CD4-positive, alpha-beta T cell treated with Interleukin-17A for 4 hours (primary cell): ENCODE measurements at places on chromosomes 11 and 22.

GRCh38 chr22:24417901-24418641 lies 9.3 kb upstream of the ADORA2A start:
- DNase-seq, result no peak

DNA sequence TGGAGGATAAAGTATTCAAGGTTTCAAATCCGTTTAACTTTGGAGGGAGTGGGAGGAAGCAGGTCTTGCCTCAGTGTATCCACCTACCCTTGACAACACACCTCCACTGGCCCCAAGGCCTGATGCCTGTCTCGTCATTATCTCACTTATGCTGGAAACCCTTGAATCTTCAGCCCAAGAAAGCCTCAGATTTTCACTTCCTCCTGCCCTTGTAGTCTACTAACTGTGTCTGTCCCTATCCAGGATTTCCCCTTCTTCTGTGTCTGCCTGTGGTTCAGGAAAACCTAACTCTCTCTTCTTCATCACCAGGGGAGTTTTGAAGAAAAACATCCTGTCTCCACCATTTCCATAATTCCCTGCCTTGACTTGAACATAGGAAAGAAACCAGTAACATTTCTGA lies 56.1 kb downstream of the SYT9 start:
- DNase-seq, result no peak

- DNase-seq, result no peak
These were observed 74.9 kb downstream of the DYNC2H1 start for GRCh38 chr11:103183981-103184611.

GRCh38 chr11:128310676-128311445 lies 276.5 kb downstream of the ETS1 start:
- peak; percentile 45 for DNase-seq

DNA sequence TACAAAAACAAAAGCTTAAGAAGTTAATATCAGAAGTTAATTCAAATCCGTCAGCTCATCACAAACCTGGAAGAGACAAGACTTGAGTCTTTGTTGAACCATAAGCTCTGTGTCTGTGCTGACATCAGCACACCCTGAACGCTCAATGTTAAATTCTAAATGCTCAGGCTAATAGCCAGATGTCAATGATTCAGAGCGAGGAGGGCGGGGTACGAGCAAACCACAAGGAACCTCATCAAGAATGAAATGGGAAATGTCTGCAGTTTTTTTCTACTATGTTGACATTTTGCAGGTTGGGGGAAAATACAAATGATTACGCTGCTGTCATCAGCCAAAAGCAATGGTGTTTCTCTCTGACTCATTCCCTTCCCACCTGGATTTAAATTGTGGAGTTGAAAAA lies 1057.2 kb downstream of the NTM start:
- no peak for DNase-seq

DNA sequence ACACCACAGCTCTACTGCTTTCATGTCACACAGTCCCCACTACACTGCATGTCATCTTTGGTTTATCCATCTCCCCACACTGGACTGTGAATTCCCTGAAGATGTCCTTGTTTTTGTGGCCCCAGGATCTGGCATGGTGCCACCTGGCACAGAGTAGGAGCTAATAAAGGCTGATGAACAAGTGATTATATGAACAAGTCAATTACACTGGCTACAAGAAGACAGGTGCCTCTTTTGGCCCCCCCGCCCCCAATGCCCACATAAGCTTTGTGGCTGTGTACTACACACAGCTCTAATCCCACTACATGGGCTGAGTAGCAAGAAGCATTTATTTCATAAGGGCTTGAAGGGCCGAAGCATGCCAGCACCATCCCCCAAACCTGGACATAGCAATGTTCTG lies 24.7 kb downstream of the PLEKHA7 start:
- DNase-seq, result no peak

- DNase-seq, result no peak
These were observed 96.5 kb downstream of the ARHGAP8 start for GRCh38 chr22:44848791-44849420.

- no peak for DNase-seq
These were observed 2.6 kb upstream of the CARD18 start for GRCh38 chr11:105142167-105142566.

GRCh38 chr11:33525789-33526188 lies 174.8 kb downstream of the C11orf91 start:
- DNase-seq, result no peak

GRCh38 chr22:20547029-20547428 lies 39.6 kb downstream of the MED15 start:
- DNase-seq, result no peak

- peak; percentile 89 for DNase-seq
These were observed 18.4 kb downstream of the BCL9L start for GRCh38 chr11:118907051-118908042.

DNA sequence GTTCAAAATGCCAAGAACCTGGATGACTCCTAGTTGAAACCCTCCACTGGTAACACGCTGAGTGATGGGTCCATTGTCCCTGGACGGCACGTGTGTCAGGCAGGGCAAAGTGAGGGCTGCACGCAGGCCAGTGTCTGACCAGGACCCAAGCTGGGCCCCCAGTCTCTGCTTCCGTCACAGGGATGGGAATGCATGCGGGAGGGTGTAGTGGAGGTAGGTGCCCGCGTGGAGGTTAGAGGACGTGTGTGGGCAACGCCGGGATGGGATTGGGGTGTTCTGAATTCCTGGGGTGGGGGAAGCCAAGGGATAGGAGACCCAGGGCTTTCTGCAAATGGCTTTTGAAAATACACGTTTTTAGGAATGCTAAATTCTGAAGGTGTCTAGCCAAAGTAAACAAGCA lies 943.3 kb downstream of the BRD1 start:
- DNase-seq, result no peak

GRCh38 chr11:95816037-95816436 lies 25.7 kb downstream of the CEP57 start:
- no peak for DNase-seq

GRCh38 chr11:11456866-11457265 lies 103.8 kb upstream of the CSNK2A3 start:
- no peak for DNase-seq

DNA sequence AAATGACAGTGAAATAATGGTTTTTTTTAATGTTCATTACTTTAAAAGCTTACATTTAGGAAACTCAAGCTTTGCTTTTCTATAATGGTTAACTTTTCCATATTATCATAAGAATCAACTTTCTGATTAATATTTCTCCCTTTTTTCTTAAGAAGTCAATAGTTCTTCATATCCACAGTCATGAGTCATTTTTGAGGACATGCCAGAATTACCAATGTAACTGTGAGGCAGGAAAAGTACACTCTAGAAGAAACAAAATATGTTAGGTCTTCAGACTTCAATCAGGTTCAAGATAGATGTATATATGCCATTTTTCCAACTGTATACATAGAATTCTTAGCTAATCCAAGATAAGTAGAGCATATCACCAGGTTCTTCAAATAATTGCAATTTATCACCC lies 10.9 kb downstream of the MS4A6A start:
- DNase-seq, result no peak

GRCh38 chr11:71527576-71528210 lies 626 bp downstream of the KRTAP5-7 start:
- DNase-seq, result no peak

DNA sequence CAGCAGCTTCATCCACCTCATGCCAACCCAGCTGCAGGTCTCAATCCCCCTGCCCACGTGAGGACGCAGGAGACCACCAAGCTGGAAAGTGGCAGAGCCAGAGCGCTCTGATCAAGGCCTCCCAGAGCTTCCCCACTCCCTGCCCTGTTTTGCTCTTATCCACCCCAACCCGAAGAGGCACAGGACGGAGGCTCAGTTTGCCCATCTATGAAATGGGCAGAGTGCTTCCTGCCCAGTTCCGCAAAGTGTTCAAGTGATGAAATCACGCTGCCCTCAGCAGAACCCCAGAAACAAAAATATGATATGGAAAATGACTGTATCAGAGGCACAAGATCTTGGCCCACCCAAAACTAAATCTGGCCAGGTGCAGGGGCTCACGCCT lies 7.9 kb downstream of the LGALS2 start:
- DNase-seq, result no peak

GRCh38 chr11:131483877-131484276 lies 113.5 kb downstream of the NTM start:
- no peak for DNase-seq

DNA sequence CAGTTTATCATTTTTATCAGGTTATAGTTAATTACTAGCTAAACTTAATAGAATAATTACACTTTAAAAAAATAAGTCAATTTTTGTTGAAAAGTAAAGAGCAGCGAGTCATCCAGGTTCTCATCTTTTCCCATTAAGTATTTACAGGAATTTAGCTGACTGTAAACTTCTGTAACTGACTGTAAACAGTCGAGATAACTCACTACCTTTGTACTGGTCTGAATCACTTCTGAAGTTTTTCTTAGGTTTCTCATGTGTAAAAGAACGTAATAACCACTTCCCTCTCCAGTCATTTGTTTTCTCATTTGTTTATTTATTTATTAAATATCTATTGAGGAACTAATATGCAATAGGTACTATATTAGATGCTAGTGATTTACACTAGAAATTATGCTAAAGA lies 270.8 kb downstream of the DYNC2H1 start:
- no peak for DNase-seq

DNA sequence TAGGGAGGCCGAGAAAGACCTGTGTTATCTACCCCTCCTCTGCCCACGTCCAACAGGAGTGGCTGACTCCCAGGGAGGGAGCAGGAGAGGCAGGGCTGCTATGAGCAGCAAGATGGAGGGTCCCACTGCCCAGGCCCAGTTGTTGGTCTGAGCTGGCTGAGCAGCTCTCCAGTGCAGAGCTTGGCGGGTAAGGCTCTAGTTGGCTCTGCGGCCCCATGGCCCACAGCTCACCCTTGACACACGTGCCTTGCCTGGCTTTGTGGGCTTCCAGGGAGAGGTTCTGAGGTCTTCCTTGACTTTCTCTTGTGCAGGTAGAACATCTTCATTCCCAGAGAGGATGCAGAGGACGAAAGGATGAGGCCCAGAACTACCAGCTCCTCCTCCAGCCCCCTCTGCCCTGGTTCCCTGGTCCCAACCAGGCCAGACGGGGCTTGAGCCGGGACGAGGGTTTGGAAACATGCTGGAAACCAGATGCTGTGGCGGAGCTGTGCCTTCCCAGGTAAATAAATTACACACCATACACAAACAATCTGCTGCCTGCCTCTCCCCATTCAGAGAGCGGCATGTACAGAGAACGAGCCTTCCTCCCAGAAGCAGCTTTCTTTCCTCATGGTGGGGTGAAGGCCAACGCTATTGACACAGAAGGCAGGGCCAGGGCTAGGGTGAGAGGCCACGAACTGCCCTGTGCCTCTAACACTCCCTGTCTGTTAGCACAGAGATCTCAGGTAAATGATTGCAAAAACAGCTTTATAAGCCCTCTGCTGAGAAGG lies 48.1 kb downstream of the DSCAML1 start:
- no peak for DNase-seq

- no peak for DNase-seq
These were observed 245.4 kb downstream of the DYNC2H1 start for GRCh38 chr11:103354656-103355055.

DNA sequence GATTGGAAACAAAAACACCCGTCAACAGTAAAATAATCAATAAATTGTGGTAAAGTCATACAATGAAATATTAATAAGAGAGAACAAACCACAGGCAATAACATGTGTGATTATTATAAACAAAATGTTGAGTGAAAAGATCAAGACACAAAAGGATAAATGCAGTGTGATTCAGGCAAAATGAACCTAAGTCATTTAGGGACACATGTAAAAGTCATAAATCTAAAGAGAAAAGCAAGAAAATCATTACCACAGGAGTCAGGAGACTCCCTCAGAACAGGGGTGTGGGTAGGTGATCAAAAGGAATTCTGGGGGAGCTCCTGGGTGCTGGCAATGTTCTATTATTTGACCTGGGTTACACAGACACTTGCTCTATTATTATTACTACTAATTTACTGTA lies 47.9 kb upstream of the PPP2R1B start:
- no peak for DNase-seq

GRCh38 chr11:134841411-134841810 lies 429.4 kb upstream of the B3GAT1 start:
- DNase-seq, result no peak

DNA sequence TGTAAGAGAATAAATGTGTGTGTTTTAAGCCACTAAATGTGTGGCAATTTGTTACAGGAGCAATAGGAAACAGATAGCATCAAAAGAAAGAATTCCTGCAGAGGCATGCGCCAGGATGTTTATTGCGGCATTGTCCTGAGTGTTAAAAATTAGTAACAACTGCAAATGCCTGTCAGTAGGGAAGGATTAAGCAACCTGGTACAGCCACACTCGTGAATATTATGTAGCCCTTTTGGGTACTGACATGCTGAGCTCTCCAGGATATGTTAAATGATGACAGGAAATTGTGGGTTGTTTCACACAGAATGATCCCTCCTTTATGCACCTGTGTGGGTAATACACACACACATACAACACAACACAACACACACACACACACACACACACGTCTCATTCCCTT lies 69.7 kb upstream of the MYOD1 start:
- DNase-seq, result no peak

DNA sequence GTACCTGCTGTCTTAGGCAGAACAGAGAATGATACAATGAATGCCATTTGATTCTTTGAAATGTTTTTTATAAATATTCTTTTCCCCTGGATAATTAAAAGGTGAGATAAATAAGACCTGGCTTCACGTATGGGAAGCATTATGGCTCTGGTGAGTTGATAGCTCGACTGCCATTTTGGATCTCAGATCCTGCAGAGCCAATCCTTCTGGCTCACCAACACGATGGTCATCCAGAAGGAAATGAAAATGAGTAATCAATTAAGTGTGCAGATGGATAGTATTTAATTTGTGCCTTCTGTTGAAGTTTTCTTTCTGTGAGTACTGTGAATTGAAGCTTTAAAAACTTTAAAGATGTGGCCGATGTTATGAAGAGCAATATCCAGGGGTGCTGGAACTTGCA lies 2.7 kb downstream of the TNRC6B start:
- no peak for DNase-seq

DNA sequence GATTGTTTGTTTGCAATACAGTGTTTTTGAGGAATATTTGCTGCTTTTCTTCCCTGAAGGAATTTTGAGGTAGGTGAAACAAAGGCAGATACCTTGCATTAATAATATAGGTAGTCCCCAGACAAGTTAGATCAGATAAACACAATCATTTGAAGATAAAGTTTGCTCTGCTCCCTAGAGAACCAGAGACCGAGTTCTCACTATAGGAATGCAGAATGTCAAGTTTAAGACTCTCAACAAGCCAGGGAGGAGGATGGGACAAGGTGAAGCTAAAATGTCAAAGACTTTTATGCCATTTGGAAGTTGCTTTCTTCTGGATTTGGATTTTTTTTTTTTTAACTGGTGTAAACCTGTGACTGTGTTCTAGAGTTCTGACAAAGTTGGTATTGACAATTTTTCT lies 364.7 kb downstream of the TTC28 start:
- DNase-seq, result no peak

DNA sequence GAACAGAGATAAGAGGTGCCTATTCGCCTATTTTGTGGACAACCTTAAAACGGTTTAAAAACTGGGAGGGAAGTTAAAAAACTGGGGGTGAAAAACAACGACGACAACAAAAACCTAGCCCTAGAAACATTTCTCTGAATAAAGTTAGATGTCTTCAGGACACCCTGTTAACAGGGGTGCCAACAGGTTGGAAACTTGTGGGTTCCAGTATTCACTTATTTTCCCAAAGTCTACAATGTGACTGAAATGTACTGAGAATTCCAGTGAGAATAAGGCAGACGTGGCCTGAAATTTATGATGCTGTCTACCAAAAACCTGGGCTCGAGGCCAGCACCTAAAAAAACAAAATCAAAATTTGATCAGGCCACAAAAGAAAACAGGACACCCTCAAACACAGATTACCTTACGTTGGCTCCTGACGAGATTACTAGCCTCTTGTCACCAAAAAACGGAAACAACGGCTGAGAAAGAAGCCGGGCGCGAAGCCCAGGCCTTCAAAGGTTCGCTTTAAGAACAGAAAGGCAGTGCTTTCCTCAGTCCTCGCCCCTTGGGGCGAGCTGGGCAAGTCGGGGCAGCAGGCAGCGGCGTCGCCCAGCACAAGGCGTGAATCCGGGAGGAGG lies 906 bp downstream of the CCDC90B start:
- DNase-seq, result no peak
